Endothelial cell (in vitro differentiated cells): ENCODE measurements at places on chromosomes 7 and 10. TPM values are rescaled to one million over a fixed set of nuclear protein-coding genes. Genes with fewer than 3 reads are reported as not detected.
A peak's percentile ranks its signal among the peaks of the same experiment; 100 is the strongest.

GRCh38 chr7:74625446-74625845 lies 32.1 kb upstream of the GTF2I start:
- H3K36me3 ChIP-seq = no peaks in the 10 kb centered on the region
- no peak overlapping the region for H3K27ac ChIP-seq
- H3K4me1 ChIP-seq = peaks cover 5% of the 10 kb centered on the region
- peaks cover 4% of the 10 kb centered on the region for H3K27me3 ChIP-seq

- H3K36me3 ChIP-seq = no peaks in the 10 kb centered on the region
- H3K4me3 ChIP-seq = no peak overlapping the region
- H3K27me3 ChIP-seq = peaks cover 13% of the 10 kb centered on the region
- DNase-seq = no peak
Measured at GRCh38 chr7:1251796-1252539, 19.3 kb downstream of the UNCX start.

DNA sequence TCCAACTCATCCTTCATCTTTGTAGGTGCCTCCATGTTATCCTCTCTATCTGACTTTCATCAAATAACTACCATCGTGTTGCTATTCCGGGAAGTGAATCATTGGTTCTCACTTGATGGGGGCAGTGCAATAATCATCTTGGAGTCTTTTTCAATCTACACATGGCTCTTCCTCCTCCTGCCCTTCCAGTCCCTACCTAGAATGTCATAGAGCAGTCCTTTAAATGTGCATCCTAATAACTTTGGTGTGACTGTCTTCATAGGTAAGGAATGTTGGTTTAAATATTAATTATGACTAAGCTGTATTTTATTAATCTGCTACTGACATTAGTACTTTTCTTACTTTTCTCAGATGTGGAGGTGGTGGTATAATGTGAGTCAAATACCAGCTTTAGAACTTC lies 8.4 kb upstream of the CDK14 start:
- no peak overlapping the region for H3K4me3 ChIP-seq
- no peaks in the 10 kb centered on the region for H3K4me1 ChIP-seq
- no peak overlapping the region for H3K27ac ChIP-seq

DNA sequence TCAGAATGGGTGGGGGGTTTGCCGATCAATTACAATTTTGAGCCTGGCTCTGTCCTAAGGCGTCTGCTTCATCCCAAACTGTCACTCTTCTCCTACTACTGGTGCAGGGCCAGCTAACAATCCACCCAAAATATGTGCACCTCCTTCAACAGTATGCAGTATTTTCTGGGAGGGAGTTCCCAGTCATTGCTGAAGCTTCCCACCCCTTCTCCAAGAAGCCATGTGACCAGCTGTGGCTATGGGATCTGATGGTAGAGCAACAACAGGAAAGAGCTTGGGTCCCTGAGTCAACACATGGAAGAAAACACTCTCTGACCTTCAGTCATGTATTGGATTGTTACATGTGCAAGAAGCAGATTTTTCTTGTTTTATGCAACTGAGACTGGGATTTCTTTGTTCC lies 185.7 kb upstream of the GHITM start:
- DNase-seq = no peak
- H3K4me3 ChIP-seq = no peak overlapping the region
- H3K27me3 ChIP-seq = no peaks in the 10 kb centered on the region
- H3K27ac ChIP-seq = no peak overlapping the region

GRCh38 chr7:25947669-25948516 lies 204.1 kb upstream of the NFE2L3 start:
- peaks cover 13% of the 10 kb centered on the region for H3K27me3 ChIP-seq
- H3K4me3 ChIP-seq = no peak overlapping the region
- DNase-seq = no peak
- peak overlapping the region; percentile 57 for H3K27ac ChIP-seq

GRCh38 chr10:71112138-71112785 lies 100.1 kb upstream of the UNC5B start:
- H3K27me3 ChIP-seq = peaks cover 4% of the 10 kb centered on the region
- no peak overlapping the region for H3K4me3 ChIP-seq
- no peak overlapping the region for H3K27ac ChIP-seq
- DNase-seq = no peak

GRCh38 chr10:78920011-78920410 lies 148.8 kb upstream of the ZMIZ1 start:
- no peaks in the 10 kb centered on the region for H3K36me3 ChIP-seq
- no peak for DNase-seq
- no peak overlapping the region for H3K4me3 ChIP-seq
- peaks cover 2% of the 10 kb centered on the region for H3K27me3 ChIP-seq

DNA sequence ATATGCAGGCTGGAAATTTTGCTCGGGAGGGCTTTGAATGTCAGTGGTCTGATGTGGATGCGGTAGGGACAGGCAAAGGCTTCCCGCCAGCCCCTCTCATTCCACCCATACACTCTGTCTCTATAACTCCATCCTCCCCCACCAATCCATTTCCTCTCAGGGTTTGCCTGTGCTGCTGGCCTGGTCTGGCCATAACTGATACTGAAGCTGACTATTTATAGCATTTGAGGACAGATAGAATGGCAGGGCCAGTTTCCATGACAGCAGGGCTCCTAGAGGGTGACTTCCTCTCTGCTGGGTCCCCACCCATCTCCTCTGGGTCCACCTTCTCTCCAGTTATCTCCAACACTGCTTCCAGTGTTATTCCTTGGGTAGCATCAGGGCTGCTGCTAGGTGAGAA lies 6.6 kb upstream of the PDLIM1 start:
- peaks cover 25% of the 10 kb centered on the region for H3K4me1 ChIP-seq
- H3K4me3 ChIP-seq = no peak overlapping the region
- no peak overlapping the region for H3K27ac ChIP-seq
- peaks cover 3% of the 10 kb centered on the region for H3K27me3 ChIP-seq

GRCh38 chr10:16724509-16724908 lies 92.7 kb downstream of the RSU1 start:
- no peak overlapping the region for H3K4me3 ChIP-seq
- H3K36me3 ChIP-seq = peaks cover 26% of the 10 kb centered on the region
- no peak overlapping the region for H3K27ac ChIP-seq
- no peaks in the 10 kb centered on the region for H3K4me1 ChIP-seq

The PDE1C gene
- 2.9 TPM for total RNA-seq

The BAMBI gene
- total RNA-seq = 13.3 TPM

The PLAC9 gene
- total RNA-seq = not detected

The ANKRD30A gene
- not detected for total RNA-seq

The AKR1C8 gene
- not detected for total RNA-seq

The WEE2 gene
- 0.33 TPM for total RNA-seq
